ENCODE measurements at places on chromosomes 2 and 18.

GRCh38 chr2:126776255-126776654 is 120.3 kb downstream of the GYPC start:
- DNase-seq, result no peak

- no peak for DNase-seq
These were observed 353.1 kb downstream of the IRS1 start for GRCh38 chr2:226446406-226447001.

GRCh38 chr2:167825664-167826063 is 421.7 kb downstream of the STK39 start:
- DNase-seq, result no peak

GRCh38 chr2:6943971-6944370 is 26.8 kb downstream of the RNF144A start:
- DNase-seq, result no peak

- no peak for DNase-seq
These were observed 495.6 kb upstream of the SYT4 start for GRCh38 chr18:43772907-43773306.

DNA sequence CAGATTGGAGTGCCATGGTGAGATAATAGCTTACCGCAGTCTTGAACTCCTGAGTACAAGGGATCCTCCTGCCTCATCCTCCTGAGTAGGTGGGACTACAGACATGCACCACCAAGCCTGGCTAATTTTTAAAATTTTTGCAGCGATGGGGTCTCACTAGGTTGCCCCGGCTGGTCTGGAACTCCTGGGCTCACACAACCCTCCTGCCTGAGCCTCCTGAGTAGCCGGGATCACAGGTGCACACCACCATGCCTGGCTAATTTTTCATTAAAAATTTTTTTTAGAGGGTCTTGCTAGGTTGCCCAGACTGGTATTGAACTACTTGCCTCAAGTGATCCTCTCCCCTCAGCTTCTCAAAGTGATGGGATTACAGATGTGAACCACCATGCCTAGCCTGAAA is 27.8 kb downstream of the RAB31 start:
- DNase-seq, result no peak

DNA sequence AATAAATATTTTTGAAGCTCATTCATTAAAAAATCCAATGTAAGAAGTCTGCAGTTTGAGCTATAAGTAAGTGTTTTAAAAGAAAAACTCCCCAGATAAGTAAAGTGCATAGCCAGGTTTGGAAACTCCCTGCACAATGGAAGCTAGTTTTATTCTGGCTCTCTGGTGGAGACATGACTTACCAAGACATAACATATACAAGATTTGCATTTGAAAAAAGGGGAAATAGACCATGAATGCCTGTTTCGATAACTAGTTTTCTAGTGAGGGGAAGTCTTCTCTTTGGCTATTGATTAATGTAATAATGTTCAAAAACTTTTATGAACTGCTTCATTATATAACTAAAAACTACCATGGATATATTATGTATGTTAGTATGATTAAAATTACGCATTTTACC is 435.2 kb downstream of the ARHGAP15 start:
- peak; percentile 4 for DNase-seq

DNA sequence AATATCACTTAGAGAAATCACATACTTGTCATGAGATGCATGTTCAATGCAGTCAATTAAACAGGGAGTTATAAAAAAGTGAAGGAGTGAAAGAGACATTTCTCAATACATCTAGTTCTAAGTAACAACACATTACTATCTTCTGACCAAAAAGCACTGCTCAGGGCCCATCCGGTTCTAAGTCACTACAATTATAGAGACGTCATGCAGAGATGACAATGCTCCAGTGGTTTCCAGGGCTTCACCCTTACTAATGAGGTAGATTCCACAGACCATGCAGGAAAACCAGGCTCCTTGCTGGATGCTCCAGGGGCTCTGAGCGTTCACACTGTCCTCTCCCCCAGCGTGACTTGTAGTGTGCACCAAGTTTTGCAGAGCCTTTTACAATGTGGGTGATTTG is 88.0 kb downstream of the FTCDNL1 start:
- no peak for DNase-seq

DNA sequence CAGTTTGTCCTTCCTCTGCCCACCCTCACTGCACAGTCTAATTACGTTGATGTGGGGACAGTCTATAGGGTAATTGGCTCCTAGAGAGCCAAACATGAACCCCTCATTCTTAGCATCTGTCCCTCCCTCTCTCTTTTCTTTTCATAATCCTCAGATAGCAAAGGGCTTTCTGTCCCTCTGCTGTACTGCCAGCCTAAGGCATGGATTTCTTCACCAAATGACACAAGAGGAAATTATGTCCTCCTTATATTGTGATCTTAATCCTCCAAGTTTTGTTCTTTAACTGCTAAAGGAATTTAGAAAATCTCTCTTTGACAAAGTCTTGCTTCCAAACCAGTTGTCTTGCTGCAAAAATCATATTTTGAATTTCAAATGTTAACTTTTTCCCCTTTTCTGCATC is 18.5 kb downstream of the ANTXR1 start:
- DNase-seq, result no peak

GRCh38 chr2:121147766-121148165 is 137.2 kb downstream of the TFCP2L1 start:
- DNase-seq, result no peak

DNA sequence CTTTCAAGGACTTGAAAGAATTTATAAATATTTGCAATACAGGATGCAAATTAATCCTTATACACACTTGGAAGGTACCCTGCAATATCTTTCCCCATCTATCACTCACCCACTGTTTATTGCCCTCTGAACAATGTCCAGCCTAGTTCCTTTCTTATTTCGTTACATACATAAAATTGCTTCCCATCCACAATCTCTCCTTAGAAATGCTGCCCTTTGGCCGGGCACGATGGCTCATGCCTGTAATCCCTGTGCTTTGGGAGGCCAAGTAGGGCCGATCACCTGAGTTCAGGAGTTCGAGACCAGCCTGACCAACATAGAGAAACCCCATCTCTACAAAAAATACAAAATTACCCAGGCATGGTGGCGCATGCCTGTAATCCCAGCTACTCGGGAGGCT is 41.2 kb upstream of the ATP8B1 start:
- DNase-seq, result no peak

GRCh38 chr2:168706806-168707205 is 95.6 kb upstream of the NOSTRIN start:
- no peak for DNase-seq

DNA sequence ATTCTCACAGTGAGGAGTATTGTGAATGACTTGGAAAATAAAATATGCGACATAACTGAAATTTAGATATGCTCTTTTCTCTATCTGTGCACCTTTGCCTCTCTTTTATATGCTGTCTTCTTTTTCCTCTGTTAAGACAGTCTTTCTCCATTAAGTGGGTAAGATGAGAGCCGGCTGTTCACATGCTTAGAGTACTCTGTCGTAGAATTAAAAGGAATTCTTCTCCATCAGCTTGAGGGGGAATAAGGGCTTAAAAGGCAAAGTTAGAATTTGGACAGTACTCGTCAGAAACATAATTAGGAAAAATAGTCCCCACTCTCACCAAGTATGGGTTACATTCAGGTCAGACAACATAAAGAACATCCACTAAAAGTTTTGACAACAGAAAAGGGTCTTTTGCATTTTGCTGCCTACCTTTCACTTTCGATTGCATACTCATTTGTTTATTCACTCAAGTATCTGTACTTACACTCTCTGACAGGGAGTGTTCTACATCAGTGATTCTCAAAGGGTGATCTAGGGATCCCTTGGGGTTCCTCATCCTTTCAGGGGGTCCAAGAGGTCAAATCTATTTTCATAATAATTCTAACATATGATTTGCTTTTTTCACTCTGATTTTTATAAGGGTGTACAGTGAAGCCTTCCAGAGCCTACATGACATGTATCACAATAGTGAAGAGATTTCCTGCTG is 48.0 kb downstream of the ARHGAP15 start:
- DNase-seq, result peak; percentile 26

DNA sequence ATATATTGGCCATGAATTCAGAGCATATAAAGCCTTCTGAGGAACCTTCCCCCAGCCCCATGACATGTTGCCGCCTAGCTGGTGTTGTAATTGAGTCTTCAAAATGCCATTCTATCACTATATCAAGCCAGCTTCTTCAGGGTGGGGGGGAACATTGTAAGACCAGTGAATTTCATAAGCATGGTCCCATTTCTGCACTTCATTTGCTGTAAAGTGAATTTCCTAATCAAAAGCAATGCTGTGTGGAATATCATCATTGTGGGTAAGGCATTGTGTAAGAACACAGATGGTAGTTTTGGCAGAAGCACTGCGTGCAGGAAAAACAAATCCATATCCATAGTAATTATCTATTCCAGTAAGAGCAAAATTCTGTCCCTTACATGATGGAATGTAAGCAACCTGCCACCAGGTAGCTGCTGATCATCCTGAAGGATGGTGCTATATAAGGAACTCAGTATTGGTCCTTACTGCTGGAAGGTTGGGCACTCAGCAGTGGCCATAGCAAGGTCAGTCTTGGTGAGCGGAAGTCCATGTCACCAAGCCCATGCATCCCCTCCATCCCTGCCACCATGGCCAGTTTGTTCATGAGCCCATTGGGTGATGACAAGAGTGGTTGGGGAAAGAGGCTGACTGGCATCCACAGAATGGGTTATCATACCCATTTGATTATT is 159.4 kb downstream of the COPS8 start:
- DNase-seq, result no peak

DNA sequence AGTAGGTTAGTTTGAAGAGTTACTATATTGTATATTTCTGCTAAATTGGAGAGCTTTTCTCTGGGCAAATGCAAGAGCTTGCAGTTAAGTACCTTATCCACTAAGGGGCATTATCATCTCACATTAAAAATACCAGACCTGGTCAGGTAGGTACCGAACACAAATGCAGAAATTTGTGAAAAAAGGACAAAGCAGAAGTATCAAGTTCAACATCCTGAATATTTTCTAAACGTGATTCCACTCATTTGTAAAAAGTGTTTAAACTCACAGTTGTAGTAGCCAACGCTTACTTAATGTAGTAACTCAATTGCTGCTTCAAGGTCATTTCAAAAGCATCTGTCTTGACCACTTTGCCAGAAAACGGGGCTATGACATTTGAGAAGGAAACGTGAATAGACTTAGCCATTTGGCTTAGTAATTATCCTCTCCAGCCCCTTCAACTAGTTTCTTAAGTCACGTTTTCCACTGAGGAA is 52.1 kb downstream of the CYRIA start:
- peak; percentile 29 for DNase-seq

Data from GM18507 (cell line).